Left forelimb (tissue), 1 donor: ENCODE measurements at places on chromosomes 6 and 20.
A peak's percentile ranks its signal among the peaks of the same experiment; 100 is the strongest.

DNA sequence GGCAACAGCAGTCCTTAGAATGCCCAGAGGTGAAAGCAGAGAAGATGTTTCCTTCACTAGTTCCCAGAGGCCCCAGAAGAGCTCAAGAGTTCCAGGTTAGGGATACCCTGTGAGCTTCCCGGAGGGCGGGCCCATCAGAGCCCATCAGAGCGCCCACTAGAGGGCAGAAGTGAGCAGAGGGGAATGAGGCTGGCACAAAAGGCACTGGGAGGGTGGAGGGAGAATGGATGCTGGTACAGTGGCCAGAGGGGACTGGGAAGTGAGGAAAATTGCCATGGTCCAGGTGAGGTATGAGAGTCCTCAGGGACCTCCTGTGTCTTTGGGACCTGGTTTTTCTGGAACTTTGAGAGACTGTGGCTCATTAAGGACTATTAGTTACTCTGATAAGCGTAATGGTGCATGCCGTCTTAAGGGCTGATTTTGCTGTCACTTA, 57.3 kb downstream of the LINC00237 start:
- no peak for DNase-seq

- DNase-seq = no peak
Measured at GRCh38 chr20:6135347-6135746, 12.5 kb upstream of the FERMT1 start.

- DNase-seq = no peak
Measured at GRCh38 chr6:155340464-155341129, 26.3 kb upstream of the TFB1M start.

- DNase-seq = peak; percentile 75
Measured at GRCh38 chr6:85273046-85273445, 176.8 kb upstream of the NT5E start.

DNA sequence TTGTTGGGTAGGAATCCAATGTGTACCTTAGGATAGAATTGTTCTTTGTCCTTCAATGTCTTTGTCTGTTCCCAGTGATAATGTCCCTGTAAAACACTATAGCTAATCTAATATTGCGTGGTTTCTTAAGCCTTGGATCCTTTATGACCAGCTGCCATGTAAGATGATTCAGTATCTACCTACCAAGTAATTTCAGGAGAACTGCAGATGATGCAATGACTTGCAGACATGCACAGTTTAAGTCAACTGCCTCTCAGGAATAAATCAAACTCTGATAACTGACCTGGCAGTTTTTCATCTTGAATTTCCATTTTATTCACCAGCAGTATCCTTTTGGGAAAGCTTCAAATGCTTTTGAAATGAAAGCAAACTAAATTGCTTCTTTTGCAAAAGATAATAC, 157.8 kb downstream of the TPBG start:
- no peak for DNase-seq

- DNase-seq = no peak
Measured at GRCh38 chr6:149138089-149138488, 179.4 kb upstream of the TAB2 start.

DNA sequence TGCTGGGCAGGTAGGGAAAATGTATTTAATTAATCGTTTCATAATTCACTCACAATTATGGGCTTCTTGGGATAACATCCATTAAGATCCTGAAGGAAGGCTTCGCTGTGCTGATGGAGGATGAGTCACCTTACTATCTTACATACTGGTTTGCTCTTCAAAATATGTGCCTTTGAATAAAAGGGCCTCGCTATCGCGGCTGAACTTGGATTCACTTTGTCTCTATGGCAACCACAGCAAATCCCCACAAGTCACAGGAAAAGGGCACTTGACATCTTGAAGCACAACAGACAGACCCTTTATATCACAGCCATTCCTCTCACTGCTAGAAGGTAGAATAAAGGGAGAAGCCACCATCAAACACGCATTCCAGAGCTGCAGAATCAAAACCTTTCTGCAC, 141.3 kb upstream of the MYLIP start:
- no peak for DNase-seq

DNA sequence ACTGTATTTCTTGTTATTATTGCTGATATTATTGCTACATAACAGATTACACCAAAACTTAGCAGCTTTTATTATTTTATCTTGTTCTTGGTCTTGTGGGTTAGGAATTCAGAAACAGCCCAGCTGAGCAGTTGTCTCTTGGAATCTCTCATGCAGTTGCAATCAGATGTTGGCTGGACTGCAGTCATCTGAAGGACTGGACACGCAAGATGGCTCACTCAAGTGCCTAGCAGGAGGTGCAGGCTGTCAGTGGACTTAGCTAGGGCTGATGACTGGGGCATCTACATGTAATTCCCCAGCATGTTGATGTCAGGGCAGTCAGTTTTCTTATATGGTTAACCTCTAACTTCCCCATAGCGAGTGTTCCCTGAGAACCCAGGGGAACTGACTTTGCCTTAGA, 128.6 kb upstream of the PLCB4 start:
- no peak for DNase-seq

DNA sequence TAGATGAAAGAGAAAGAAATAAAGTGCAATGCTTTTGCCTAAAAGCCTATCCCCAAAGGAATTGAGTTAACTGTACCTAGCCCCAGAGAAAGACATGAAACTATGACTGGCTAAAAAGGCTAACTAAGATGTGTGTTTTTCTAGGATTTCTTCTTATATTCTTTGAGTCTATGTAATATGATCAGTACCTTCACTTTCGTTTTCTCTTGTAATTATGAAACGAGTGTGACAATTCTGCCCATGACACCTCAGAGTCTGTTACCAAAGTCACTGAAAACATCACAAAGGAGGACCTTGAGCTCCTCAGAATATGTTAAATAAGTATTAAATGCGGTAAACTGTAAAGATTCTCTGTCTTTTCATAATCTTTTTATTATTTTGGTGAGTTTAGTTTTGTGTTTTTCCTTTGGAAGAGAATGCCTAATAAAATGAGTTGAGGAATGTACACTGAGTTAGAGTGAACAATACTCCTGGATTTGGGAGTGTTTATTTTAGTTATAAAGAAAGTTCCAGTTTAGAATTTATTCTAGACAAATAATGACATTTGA, 141.3 kb downstream of the FUT9 start:
- no peak for DNase-seq

DNA sequence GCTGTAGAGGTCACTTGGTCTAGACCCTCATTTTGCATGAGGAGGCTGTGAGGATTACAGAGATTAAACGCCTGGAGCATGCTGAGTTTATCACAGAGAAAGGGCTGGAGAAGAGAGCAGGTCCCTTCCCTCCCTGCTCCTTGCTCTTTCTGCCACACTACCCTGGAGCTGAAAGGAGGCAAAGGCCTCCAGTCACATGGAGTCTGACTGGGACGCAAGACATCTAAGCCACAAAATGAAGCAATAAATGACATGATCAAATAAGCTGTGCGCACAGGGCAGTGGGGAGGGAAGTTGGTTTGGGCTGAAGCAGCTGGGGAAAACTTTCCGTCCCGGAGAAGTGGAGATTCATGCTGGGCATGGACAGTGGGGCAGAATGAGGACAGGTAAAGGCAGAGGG, 33.3 kb downstream of the ATXN1 start:
- no peak for DNase-seq

DNA sequence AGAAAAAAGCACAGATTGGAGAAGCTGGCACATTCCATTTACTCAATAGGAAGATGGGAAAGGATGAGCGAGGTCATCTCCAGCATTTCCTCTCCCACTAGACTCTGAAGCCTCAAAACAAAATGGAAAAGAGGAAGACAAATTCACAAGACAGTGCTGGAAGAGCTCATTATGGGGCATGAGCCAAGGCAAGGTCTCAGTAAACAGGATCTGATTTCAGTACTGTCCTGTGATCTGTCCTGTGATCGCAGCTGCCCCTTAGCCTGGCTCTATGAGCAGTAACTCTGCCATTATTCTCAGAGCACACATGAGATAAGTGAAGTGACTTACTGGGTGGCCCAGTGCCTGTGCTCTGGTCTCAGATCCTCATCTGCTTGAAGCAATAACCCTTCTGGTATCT, 68.1 kb upstream of the SLC4A11 start:
- no peak for DNase-seq

- DNase-seq = no peak
Measured at GRCh38 chr6:70738028-70738427, 70.3 kb downstream of the SMAP1 start.

DNA sequence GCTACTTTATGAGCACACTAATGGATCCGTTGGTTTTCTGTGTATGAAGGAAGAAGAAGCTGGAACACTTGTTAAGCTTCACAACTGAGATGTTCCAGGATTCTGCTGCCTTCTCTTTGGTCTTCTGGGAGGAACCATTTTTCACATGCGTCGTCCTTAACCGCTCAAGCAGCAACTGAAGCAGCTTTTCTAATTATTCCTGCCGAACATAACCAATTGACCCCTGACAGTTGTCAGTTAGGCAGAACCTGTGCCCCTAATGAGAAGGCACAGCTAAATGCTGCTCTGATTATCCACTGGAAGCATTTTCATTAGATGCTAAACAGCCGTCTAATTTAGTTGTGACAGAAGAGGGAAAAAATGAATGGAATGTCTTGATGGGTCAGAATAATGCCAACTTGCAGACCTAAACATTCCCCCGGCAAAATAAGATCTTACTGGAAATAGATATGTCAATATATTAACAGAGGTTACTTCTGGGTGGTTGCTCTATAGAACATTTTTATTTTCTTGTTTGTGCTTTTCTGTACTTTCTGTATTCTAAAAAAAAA, 85.0 kb upstream of the SMLR1 start:
- no peak for DNase-seq

DNA sequence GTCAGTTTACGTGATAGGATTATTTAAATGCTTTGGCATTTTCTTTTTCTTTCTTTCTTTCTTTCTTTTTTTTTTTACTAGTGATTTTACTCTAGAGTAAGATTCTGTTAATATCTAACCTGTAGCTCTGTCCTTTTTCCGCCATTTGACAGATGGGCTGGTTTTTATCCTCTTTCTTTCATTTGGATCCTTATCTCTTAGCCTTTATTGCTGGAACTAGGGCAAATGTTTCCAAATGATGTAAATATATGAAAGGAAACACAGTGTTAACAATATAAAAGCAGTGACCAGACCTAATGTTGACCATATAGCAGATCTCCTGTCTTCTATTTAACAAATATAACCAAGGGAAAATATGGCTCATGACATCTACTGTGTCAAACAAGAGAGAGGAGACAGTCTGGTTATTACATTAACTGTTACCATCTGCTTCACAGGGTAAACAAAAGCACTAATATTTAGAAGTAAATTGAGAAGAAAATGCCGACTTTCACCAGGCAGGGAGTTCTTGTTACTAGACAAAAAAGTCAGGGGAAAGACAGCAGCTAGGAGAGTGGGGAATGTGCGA, 59.8 kb upstream of the GCLC start:
- no peak for DNase-seq

- no peak for DNase-seq
Measured at GRCh38 chr20:3092611-3093379, 8.3 kb upstream of the AVP start.

- no peak for DNase-seq
Measured at GRCh38 chr6:18126121-18126520, 3.6 kb upstream of the NHLRC1 start.

- DNase-seq = no peak
Measured at GRCh38 chr6:27667016-27667656, 194.2 kb upstream of the ZNF184 start.

DNA sequence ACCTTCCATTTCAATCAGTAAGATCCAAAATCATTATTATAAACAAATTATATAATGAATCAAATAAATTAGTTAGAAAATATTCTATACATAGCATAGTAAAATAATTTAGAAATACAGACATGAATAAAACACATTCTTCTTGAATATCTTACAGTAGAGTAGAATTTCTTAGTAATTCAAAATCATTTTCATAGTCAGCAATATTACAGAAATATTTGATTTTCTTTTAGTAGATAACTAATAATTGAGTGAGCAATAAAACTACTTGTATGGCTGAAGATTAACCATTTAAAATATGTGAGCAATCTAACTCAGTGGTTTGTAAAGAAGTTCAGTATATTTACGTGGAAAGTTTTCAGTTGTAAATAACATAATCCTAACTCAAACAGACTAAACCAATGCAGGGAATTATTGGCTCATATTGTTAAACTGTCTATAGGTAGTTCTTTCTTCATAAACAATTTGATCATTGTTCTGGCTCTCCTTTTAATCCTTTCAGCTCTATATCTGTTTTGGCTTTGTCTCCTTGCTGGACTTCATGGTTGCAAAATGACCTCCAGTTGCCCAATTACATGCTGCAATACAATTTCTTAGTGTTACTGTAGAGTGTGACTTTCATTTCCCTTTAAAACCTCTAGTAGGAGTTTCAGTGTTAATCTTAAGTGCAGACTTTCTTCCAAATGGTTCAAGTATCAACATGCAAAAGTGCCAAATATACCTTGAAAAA, 307.5 kb downstream of the EYS start:
- DNase-seq = no peak

DNA sequence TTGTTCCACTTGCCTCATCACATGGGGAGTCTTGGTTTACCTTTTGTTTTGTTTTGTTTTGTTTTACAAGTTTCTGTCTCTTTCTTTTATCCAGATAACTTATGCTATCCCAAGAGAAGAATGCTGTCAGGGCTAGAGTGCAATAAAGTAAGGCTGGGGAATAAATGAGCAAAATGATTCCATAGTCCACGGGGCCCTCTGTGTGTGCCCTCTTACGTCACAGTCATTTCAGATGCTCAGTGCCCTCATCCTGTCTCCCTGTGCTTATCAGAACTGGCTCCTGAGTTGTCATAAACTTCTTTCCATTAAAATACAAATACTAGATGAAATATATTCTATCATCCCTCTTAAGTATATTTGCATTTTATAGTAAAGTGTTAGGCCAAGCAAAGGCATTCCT, 30.8 kb upstream of the ENPP1 start:
- DNase-seq = no peak

- no peak for DNase-seq
Measured at GRCh38 chr20:58160451-58161061, 67.9 kb downstream of the ANKRD60 start.

GRCh38 chr6:16519265-16520242, 241.7 kb downstream of the ATXN1 start:
- DNase-seq = no peak

DNA sequence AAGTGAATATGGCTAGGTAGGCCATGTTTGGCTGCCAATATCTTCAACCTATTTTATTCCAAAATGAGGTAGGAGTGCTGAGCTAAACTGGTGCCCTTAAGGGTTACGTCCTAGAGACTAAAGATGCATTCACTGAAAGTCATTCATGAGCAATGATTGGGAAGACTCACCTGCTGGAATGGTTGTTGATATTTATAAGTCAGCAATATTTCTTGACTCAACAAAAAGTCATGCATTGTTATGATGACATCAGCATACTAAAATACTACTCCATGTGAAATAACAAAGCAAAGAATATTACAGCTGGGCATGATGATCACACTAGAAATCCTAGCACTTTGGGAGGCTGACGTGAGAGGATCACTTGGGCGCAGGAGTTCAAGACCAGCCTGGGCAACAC, 17.6 kb upstream of the NUP153 start:
- DNase-seq = no peak
